Cardiac fibroblast (primary cell): ENCODE measurements at places on chromosomes 5 and 9.
A peak's percentile ranks its signal among the peaks of the same experiment; 100 is the strongest.

GRCh38 chr9:22238809-22239684 lies 207.6 kb upstream of the DMRTA1 start:
- peak; percentile 80 for DNase-seq

DNA sequence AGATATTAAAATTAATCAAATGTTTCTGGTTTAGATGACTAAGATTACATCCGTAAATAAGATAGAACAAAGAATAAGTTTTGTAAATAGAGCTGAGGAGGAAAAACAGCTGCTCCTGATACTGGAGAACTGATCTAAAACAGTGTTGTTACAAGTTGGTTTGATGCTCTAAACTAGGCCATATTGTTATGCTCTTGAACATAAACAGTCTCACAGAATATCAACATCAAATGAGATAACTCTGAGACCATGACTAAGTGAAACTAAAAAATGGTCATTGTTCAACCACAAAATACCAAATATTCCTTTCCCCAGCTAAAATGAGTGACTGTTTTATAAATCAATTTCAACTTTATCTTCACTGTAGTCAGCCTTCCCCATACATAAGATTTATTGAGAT lies 16.5 kb upstream of the SRFBP1 start:
- DNase-seq: no peak

DNA sequence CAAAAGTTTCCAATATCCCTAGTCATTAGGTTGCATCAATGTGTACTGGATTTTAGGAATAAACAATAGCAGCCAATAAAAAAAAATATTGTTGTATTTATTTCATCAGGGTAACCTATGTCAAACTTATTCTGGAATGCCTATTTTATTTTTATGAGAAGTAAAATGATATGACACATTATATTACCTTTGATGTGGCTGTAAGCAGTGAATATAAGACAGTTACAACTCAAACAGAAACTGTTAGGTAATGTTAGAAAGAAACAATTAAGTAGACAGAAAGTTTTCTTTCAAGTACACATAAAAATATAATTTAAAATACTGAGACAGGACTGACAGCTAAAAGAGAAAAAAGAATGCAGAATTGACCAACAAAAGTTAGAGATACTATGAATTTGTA lies 65.5 kb downstream of the GNG10 start:
- no peak for DNase-seq

- DNase-seq: peak; percentile 51
Observed at GRCh38 chr5:78345485-78345884, 14.9 kb upstream of the SCAMP1 start.

GRCh38 chr5:36648426-36648825 lies 42.0 kb downstream of the SLC1A3 start:
- no peak for DNase-seq

DNA sequence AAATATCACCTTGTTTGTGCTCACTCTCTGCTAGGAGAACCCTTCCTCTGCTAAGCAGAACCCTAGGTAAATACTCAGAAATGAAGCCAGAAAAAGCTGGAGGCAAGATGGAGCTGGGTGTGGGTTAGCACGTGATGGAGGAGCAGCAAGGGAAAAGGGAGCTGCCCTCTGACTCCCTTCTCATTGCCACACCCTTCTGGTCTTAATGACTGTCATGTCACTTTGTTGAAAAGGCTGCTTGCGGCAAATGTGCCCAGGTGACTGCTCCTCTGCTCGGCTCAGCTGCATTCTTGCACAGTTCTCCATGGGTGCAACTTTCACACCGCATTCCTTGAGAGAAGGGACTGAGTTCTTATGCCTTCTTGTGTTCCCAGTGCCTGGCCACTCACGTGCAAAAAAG lies 36.4 kb upstream of the TBC1D2 start:
- DNase-seq: no peak

DNA sequence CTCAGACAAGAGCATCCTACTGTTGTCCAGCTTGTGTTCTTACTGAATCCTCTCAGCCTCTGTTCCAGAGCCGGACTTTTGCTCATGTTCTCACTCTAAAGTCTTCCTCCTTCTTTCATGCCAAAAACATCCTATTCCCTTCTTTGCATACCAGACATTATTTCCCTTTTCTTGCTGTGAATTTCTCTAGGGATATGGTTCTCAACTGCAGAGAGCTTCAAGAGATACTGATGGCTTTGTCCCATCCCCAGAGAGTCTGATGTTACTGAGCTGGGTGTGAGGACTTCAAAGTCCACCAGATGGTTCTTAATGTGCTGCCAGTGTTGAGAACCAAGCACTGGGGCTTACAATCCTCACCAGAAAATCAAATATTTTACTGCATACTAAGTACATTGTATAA lies 98.6 kb upstream of the FER start:
- DNase-seq: no peak

- peak; percentile 83 for DNase-seq
Observed at GRCh38 chr5:40578501-40579451, 100.9 kb upstream of the PTGER4 start.

- no peak for DNase-seq
Observed at GRCh38 chr5:10912435-10912834, 151.4 kb upstream of the DAP start.

GRCh38 chr9:136777359-136777758 lies 13.0 kb upstream of the LCN15 start:
- DNase-seq: no peak

GRCh38 chr5:173834071-173834771 lies 53.9 kb upstream of the CPEB4 start:
- DNase-seq: no peak

DNA sequence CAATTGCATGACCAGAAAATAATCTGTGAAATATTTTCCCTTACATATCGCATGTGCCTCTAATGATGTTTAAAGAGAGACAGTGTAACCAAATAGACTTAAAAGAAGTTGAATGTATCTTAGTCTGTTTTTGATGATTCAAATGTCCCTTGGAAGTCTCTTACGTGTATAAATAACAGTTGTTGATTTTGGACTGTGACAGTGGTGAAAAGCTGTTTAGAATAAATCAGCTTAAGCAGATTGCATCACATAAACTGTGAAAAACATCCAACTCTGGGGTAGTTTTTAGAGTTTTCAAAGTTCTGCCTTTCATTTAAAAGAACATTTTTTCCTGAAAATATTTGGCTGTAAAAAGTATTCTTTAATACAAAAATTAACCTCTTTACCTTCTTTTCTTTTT lies 301.1 kb downstream of the PRR16 start:
- peak; percentile 81 for DNase-seq

DNA sequence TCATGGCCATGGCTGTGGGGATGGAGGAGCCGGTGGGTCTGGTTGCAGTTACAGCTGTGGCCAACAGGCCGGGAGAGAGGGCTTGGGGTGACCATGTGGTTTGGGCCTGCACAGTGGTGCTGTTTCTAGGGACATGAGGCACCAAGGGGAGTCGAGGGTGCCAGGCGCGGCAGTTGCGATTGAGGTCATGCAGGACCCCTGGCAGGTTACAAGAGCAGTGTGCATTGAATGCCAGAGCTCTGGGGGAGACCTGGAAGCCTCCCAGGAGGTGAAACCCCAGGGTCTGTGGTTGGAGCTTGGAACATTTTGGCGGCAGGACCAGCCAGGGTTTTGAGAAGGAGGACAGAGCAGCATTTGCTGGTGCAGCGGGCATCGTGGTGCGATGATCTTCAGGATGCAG lies 21.7 kb downstream of the RXRA start:
- no peak for DNase-seq

- DNase-seq: no peak
Observed at GRCh38 chr9:28215536-28216299, 642.4 kb upstream of the C9orf72 start.
